ENCODE measurements at places on chromosomes 6 and 20.

DNA sequence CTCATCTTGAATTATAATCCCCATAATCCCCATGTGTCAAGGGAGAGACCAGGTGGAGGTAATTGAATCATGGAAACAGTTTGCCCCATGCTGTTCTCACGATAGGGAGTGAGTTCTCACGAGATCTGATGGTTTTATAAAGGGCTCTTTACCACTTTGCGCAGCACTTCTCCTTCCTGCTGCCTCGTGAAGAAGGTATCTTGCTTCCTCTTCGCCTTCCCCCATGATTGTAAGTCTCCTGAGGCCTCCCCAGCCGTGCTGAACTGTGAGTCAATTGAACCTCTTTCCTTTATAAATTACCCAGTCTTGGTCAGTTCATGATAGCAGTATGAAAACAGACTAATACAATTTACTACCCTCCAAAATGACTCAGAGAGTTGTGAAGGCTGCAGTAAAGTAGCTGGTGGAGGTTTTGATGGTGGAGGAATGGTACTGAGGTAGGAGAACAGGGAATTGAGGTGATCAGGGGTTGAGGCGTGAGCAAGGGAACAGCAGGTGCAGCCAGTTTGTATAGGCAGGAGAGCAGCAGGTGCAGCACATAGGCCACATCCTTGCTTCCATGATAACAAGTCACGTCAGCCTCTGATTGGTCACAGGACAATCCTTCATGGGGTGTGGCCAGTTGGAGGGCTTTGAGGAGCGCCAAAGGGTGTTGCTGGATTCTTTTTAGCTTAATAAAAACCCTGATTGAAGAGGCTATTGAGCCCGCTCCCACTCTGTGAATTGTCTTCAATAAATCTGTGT, 150.0 kb downstream of the CDC5L start:
- DNase-seq: no peak

GRCh38 chr6:148179786-148180185, 162.9 kb upstream of the SASH1 start:
- no peak for DNase-seq

DNA sequence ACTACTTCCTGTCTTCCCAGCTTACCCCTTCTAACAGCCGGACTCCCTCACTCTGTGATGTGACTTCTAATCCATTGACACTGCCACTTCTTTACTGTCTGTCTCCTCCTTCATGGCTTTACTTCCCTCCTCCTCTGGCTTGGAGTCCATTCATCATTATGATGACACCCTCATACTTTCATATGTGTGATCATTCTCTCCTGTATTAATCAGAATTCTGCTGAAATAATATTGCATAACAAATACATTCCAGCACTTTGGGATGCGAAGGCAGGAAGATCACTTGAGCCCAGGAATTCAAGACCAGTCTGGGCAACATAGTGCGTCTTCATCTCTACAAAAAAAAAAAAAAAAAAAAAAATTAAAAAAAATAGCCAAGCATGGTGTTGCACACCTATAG, 147.9 kb upstream of the BTBD3 start:
- no peak for DNase-seq

- no peak for DNase-seq
These were observed 1.7 kb downstream of the BTN3A3 start for GRCh38 chr6:26441977-26442376.

- no peak for DNase-seq
These were observed 41.2 kb upstream of the PDE10A start for GRCh38 chr6:165704045-165704748.

GRCh38 chr6:149150301-149150700, 167.2 kb upstream of the TAB2 start:
- DNase-seq: no peak

DNA sequence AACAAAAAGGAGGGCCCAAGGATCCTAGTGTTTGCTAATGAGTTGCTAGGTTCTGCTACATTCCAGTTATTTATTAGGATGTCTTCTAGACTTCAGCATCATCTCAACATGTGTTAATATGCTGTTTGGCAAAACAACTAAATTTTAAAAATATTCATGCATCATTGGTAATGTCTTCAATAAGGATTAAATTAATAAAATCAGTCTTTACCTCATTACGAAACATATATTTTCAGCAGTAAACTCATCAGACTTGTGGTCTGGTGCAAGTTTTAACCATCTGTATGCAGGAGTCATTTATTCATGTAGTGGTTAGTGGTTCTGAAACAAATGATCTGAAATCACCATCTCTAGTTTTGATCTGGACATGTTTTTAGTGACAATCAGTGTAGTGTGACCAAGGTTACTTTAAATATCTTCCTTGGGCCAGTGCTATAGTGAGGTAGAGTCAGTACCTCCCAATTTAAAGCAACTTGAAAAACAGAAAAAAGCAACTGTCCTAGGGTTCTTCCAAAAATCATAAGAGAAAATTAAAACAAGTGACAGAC, 85.0 kb upstream of the KCNK16 start:
- no peak for DNase-seq

DNA sequence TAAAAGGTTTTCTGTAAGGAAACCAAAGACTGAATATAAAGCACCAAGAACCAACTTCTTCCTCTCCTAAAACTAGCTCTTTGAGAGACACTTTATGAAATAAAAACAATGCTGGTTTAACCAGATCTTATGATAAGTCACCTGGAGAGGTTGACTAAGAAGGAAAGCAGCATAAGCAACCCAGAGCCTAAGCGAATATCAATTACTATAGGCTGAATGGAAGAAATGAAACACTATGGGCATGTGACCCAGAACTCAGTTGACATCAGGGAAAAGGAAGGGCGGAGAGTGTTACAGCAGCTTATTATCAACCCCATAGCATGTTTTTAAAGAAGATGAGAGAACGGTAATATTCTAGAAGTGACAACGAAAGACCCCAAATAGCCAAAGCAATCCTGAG, 94.1 kb upstream of the STMND1 start:
- DNase-seq: no peak

DNA sequence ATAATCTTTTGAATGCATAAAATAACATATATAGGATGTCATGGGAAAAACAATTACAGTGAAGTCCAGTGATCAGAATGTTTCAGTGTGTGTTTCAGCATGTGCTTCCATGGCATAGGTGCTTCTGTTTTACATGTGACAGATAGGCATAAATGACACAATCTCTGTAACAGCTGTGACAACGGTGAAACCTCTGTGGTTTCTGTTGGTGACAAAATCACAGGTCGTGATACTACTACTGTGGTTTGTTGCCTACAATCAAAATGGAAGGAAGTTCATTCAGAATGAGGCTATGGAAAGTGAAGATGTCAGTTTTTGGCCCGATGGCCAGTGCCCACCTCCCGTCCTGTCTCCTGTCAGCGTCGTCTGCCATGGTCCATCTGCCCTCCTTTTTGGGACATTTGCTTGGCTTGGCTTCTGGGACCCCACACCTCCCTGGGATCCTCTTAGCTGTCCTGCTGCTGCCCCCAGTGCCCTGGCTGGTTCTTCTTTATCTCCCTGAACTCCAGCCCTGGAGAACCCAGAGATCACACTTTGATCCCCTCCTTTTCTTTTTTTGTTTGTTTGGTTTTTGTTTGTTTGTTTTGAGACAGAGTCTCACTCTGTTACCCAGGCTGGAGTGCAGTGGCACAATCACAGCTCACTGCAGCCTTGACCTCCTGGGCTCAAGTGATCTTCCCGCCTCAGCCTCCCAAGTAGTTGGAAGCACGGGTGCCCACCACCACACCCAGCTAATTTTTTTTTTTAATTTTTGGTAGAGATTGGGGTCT, 79.3 kb upstream of the NAA20 start:
- no peak for DNase-seq

GRCh38 chr6:47721189-47721588, 22.8 kb downstream of the ADGRF4 start:
- DNase-seq: no peak

- DNase-seq: no peak
These were observed 653.7 kb downstream of the TFAP2A start for GRCh38 chr6:9761220-9761619.

GRCh38 chr6:126176282-126176681, 163.6 kb upstream of the CENPW start:
- DNase-seq: no peak

GRCh38 chr6:11381801-11382513, 149.5 kb upstream of the NEDD9 start:
- peak; percentile 56 for DNase-seq

Measured in activated T-cell treated with anti-CD3 and anti-CD28 coated beads for 4 hours (primary cell).